Adrenal gland (tissue), 19 donors: ENCODE measurements at places on chromosomes 3 and 15. TPM values are rescaled to one million over a fixed set of nuclear protein-coding genes. Genes with fewer than 3 reads are reported as not detected.
A peak's percentile ranks its signal among the peaks of the same experiment; 100 is the strongest.

DNA sequence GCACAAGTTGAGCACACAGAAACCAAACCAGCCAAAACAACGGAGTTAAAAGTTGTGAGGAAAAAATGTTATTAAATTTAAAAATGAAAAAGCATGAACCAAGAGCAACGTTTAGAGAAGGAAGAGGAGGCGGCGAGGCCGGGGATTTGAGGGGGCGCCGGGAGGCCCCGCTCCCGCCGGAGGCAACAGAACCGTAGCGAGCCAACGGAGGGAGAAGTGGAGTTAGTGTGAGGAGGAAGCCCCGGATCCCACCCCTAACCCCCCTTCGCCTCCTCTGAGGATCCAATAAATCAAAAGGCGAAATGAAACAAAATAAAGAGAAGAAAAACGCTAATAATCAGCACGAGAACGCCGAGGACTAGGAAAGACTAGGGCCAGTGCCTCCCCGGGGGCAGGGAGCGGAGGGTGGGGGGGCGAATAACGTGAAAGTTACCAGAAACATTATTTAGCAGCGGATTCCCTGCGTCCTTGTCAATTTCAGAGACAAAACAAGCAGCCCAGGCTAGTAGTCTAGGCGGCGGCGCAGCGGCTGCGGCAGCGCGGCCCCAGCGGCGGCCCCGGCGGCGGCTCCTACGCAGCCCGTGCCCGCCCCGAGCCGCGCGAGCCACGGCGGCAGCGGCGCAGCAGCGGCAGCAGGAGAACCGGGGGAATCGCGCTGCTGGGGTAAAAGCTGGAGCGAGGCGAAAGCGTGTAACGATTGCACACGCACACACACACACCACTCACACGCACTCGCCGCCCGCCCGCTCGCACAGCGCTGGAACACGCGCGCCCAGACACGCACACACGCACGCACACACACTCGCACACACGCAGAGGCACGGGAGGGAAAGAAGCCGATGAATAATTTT lies 1.7 kb downstream of the MEIS2 start:
- no peak for DNase-seq

GOLGA6L7 gene
- not detected for total RNA-seq

DNA sequence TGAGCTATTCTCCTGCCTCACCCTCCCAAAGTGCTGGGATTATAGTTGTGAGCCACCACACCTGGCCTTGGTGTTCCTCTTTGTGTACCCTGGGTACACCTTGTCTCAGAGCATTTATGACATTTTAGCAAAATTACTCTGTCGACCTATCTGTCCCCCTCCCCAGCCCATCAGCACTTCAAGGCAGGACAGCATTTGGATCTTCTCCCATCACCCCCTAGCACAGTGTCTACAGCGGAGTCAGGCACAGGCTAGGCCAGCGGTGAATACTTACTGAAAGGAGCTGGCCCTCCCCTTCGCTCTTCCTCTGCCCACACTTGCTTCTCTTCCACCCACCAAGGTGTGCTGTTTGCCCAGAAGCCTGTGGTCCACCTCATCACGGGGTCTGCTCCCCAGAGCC lies 20.4 kb upstream of the CLK3 start:
- DNase-seq: no peak

DNA sequence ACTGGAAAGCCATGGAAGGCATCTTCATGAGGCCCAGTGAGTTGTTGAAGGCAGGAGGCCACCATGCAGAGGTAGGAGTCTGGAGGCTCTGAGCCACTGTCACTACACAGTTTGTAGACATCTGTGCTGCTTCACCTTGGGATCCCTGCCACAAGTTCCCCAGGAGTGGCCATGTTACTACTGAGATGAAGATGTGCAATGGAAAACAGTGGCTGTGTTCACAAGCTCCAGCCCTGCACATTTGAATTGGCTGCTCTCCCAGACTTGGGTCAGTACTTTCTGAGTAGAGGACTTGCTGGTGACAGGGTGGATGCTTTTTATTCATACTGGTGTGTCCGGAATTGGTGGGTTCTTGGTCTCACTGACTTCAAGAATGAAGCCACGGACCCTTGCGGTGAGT lies 86.9 kb upstream of the C15orf39 start:
- peak; percentile 80 for DNase-seq

SCAANT1 gene
- total RNA-seq: not detected

- no peak for DNase-seq
Observed at GRCh38 chr3:120473896-120474675, 23.3 kb upstream of the FSTL1 start.

DNA sequence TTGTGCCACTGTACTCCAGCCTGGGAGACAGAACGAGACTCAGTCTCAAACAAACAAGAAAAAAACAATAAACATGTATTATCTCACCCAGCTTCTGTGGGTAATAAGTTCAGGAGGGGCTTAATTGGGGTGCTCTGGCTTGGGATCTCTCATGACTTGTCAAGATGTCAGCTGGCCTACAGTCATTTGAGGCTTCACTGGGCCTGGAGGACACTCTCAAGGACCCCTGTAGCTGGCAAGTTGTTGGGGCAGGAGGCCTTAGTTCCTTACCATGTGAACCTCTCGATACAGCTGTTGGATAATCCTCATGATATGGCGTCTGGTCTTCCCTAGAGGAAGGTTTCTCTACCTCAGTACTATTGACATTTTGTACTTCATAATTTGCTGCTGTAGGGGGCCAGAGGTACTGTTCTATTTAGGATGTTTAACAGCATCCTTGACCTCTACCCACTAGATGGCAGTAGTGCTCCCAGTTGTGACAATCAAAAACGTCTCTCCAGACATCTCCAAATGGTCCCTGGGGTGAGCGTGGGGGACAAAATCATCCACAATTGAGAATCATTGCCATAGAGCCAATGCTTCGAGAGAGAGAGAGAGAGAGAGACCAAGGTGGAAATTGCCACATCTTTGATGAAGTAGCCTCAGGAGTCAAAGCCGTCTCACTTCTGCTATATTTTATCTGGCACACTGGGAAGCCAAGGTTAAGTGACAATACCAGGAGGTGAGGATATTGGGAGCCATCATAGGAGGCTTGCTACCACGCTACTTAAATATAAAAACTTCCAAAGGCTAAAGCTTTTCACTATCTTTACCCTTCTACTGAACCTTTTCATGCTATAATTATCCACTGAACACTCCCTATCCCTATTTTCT lies 23.9 kb upstream of the SLTM start:
- no peak for DNase-seq

GOLGA6L24 gene
- not detected for total RNA-seq

GRCh38 chr3:132317229-132317948 lies at the start of gene ACP3:
TSS of gene ACP3 (plus strand) at chr3:132317407. CDS start at chr3:132317457, 50 bp downstream.
- peak; percentile 63 for DNase-seq
